MV-4-11 (cell line): ENCODE measurements at places on chromosomes 12 and 14.

GRCh38 chr14:96309896-96310330 lies 53.2 kb downstream of the ATG2B start:
- DNase-seq = no peak

DNA sequence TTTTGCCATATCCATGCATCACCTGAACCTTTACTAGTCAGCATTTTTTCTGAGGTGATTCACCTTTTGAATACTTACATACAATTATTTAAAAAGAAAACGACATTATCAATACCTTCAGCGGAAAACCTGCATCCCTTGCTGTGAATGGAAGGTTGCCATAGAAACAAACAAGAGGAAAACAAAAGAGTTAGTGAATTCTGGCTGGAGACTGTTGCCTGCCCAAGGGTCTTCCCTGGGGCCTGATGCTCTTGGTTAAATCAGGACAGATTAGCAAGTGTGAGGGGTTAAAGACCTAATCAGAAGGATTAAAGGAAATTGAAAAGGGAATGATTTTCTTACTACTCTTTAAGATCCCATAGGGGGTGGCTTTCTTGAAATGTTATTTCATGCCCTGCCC lies 96.0 kb upstream of the WSCD2 start:
- DNase-seq = no peak

GRCh38 chr12:96078231-96079135 lies 43.1 kb upstream of the LTA4H start:
- DNase-seq = no peak

GRCh38 chr12:117968826-117969659 lies at the start of gene KSR2:
TSS of gene KSR2 (minus strand) at chr12:117968990. CDS start at chr12:117968255, 735 bp downstream.
- DNase-seq = no peak

- no peak for DNase-seq
These were observed 294.3 kb upstream of the RTL1 start for GRCh38 chr14:101197595-101198397.

DNA sequence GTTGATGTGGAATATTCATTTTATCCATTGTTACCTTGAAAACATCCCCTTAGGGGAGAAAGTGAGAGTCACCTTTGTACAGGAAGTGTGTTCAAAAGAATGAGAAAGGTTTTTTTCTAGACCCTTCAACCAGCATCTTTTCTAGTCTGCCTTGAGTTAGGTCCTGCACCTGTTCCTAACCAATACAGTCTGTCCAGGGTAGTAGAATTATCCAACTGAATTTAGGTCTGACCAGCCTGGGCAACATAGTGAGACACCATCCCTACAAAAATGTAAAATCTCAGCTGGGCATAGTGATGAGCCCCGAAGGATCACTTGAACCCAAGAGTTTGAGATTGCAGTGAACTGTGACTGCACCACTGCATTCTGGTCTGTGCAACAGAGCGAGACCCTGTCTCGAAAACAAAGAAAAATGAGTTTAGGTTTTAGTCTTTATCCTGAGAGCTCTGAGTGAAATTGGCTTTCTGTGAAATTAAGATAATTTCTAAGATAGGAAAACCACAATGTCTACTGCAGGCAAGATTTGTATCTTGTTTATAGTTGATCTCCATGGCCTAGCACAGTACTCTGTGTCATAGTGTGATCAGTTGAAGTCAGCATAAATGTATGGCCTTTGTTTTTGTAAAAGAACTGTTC lies 25.2 kb downstream of the ARHGAP5 start:
- no peak for DNase-seq

GRCh38 chr12:56103066-56103711 lies 1.2 kb upstream of the PA2G4 start:
- no peak for DNase-seq

- no peak for DNase-seq
These were observed 381.9 kb upstream of the RGS6 start for GRCh38 chr14:71550367-71550766.
